ENCODE measurements at places on chromosomes 1 and 21.

GRCh38 chr1:244964112-244964971 is 100.0 kb upstream of the HNRNPU start:
- DNase-seq: no peak

DNA sequence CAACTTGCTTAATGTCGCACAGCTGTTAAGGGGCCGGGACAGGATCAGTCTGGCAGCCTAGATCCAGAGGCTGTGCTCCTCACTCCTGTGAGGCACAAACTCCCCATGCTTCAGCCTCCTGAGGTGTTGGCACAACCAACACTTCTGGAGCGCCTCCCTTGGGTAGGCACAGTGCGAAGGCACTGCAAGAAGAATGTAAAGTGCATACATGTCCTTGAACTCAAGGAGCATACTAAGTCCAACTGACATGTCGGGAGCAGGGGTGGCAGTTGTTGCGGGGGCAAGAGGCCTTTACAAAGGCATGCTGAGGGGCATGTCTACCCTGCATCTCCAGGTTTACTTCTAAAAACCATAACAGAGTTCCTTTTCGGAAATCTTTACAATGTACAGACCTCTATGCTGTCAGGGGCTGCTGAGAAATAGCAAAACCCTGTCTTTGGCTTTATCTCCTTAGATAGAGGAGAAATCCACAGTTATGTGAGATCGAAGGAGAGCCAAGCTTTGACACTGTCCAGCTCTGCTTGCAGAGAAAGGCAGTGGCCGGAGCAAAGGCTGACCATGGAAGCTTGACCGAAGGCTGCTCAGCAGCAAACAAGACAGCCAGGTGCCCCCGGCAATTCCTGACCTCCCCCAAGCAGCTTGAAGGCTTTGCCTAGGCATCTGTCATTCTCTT is 93.9 kb downstream of the CDC7 start:
- no peak for DNase-seq

GRCh38 chr1:94332952-94333351 is 85.2 kb upstream of the ABCD3 start:
- no peak for DNase-seq

DNA sequence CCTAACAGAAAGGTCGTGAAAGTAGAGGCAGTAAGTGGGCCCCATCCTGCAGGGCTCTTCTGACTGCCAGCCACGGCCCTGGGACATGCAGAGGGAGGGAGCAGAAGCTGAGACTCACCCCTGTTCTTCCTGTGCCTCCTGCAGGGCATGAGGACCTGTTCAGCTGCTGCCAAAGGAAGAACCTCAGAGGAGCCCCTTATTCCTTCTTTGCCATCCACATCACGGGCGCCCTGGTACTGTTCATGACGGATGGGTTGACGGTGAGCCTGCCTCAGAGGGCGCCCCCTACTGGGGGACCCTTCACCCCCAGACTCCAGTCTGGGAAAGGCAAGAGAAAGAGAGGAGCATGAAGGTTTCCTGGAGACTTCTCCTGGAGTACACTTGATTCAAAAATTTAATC is 47.1 kb downstream of the ELK4 start:
- DNase-seq: no peak

DNA sequence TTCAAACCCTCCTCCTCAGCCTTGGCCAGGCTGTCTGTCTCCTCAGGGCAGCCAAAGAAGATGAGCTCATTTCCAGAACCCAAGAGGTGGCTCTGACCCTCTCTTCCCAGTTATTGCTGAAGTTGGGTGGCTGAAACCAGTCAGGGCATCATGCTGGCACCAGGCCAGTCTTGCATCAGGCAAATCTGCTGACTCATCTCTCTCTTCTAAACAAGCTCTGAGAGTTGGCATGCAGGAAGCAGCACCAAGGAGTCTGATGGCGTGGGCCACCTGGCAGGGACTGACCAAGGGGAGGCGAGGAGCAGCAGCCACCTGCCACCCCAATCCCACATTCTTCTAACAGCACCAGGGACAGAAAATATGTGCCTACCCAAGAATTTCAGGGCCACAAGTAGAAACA is 104.8 kb upstream of the ATP1A1 start:
- DNase-seq: no peak

DNA sequence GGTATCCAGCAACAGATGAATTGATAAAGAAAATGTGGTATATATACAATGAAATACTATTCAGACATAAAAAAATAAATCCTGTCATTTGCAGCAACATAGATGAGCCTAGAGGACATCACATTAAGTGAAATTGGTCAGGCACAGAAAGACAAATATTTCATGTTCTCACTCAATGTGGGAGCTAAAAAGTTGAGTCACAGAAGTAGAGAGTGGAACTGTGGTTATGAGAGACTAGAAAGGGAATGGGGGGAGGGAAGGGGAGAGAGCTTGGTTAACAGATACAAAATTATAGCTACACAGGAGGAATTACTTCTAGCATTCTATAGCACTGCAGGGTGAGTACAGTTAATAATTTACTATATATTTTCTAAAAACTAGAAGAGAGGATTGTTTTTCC is 37.1 kb upstream of the SERPINC1 start:
- DNase-seq: no peak

DNA sequence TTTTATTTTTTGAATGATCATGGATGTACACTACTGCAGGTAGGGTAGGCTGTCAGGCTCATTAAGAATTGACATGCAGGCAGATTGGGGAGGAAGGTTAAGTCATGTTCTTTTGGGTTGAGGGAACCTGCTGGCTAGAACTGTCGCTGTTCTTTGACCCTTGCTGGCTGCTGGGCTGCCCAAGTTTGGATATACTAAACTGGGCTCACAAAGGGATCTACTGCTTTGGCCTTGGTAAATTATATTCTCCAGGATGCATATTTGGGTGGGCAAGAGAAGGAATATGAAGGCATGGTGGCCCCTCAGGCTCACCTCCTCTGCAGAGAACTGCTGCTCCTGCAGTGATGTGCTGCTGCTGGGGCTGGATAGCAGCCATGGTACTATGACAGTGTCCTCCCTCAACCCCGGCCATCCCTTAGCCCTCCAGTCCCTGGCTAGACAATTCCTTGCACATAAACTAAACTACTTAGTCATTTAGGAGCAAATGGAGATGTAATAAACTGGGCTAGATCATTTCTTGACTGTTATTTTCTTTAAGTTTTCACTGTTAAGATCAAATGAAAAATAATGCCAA is 6.1 kb downstream of the ATP1A1 start:
- DNase-seq: no peak

- DNase-seq: peak; percentile 75
Measured at GRCh38 chr1:63593303-63593885, at the start of gene PGM1. Gene PGM1 (plus strand): TSS chr1:63593411. CDS start chr1:63593489, 78 bp downstream.

DNA sequence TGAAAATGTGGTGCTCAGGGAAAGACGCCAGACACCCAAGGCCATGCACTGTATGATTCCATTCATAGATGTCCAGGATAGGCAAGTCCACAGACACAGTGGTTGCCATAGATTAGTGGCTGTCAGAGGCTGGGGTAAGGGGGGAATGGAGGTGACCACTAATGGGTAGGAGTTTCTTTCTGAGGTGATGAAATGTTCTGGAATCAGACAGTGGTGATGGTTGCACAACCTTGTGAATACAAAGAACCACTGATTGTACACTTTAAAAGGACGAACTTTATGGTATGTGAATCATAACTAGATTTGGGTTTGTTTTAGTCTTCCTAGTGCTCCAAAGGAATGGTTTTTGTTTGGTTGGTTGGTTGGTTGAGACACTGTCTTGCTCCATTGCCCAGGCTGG is 51.7 kb downstream of the PRAMEF20 start:
- no peak for DNase-seq

GRCh38 chr1:9251501-9251900 is 16.9 kb downstream of the H6PD start:
- DNase-seq: no peak

DNA sequence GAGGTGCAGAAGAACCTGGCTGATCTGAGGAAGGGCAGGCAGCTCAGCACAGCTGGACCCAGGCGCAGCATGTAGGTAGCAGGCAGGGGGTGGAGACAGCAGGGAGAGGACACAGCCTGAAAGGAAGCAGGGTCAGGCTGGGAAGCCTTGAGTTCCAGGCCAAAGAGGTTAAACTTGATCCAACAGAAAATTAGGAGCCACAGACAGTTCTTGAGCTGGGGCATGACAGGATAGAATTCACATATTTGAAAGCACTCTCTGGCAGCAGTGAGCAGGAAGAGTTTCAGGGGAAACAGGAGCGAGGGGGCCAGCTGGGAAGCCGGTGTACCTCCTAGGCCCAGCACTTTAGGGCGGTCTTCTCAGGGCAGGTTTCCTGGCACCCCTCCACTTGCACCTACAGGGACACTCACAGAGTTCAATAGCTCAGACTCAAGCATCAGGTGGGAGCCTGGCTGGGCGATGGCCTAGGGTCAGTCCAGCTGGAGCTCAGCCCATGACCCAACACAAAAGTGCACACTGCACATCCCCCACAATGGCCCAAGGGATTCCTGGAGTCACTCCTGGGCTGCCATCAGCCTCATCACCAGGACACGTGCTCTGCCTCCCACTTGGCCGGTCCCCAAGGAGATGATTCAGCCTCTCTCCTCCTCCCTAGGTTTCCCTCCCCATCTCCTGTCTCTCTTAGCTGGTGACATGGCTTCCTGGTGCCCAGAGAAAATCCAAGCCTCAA is 22.7 kb downstream of the MATN1 start:
- DNase-seq: no peak

GRCh38 chr1:77143529-77144121 is 75.6 kb downstream of the PIGK start:
- DNase-seq: no peak

- DNase-seq: no peak
Measured at GRCh38 chr1:240693036-240693435, 81.1 kb upstream of the GREM2 start.

DNA sequence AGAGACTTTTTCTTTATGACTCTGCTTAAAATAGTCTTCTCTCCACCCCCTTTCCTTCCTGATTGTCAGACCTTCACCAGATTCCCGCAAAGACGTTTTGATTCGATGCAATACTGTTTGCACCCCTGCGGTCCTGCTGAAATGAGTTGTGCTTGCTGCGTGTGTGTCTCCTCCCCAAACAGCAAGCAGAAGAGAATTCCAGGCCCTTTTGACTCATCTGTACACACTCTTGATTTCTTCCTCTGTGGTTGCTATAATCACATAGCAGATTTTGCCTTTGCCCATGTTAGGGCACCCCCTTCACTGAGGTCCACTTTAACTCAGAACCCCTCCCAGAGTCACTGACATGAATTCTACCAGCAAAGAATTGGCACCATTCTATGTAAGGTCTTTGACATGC is 136.5 kb downstream of the ZZZ3 start:
- DNase-seq: no peak

GRCh38 chr21:35825370-35826353 is 234.7 kb downstream of the SETD4 start:
- no peak for DNase-seq

GRCh38 chr1:99304725-99305282 is 40.5 kb downstream of the PLPPR4 start:
- no peak for DNase-seq

- no peak for DNase-seq
Measured at GRCh38 chr1:84286071-84286470, 15.4 kb upstream of the SAMD13 start.

GRCh38 chr1:18482721-18483425 is 2.1 kb downstream of the KLHDC7A start:
- no peak for DNase-seq

GRCh38 chr1:169339773-169340172 is 27.8 kb downstream of the NME7 start:
- DNase-seq: no peak

- no peak for DNase-seq
Measured at GRCh38 chr1:90798344-90798743, 81.2 kb upstream of the BARHL2 start.

DNA sequence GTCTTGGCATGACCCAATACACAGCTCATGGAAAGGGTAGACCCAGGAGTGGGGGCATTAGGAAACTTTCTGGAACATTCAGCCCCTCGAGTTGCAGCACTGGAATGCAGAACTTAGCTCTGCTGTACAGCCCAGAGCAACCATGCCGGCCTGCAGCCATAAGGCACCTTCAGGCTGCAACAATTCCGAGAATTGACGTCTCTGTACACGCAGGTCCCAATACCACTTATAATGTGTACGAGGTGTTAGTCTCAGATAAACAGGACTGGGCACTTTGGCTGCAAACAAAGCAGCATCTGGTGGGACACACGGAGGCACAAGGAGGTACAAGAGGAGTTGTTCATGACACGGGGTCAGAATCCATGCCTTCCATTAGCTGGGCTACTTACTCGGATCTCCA is 7.9 kb downstream of the CBR1 start:
- DNase-seq: no peak

DNA sequence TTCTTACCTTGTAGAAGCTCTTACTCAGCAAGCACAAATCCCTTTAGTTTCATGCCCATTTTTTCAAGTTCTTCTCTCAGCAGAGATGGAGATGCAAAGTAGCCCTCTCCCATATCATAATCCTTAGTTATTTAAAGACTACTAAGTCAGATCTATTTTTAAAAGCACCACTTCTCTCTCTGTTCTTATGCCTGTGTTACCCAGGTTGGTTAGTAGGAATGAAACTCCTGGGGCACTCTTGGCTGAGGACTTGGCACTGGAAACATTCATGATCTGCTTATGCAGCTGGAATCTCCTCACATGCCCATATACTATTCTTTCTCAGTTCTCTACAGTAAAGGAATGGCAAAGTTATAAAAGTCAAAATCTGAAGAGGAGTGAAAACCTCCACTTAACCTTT is 51.9 kb upstream of the PPP2R5A start:
- DNase-seq: no peak

DNA sequence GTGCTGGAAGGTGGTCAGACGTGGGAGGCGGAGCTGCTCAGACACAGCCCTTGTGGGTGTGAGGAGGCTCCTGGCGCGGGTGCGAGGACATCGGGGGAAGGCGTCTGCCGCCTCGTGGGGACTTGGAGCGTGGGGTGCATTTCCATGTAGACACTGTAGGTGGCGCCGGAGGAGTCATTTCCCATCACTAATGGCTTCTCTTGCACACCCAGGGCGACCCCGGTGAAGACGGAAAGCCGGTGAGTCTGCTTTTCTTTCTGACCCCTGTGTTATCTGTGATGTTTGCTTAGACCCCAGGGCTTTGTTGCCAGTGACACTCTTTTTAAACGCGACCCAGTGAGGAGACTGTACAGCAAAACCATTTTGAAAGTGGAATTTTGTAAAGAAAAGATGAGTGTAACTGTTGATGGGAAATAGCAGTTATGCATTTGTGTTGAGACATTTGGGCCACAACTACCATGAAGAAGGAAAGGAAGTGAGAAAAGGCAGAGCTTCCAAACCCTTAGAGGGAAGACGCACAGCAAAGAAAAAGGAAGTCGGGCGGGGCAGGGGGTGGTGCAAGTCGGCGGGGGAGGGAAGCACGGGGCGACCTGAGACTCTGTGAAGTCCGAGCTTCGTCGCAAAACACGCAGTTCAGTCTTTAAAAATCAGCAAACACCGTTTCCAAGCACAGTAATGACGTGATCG is 64.0 kb downstream of the SLC19A1 start:
- DNase-seq: peak; percentile 55

- no peak for DNase-seq
Measured at GRCh38 chr1:6282577-6283270, 21.8 kb upstream of the GPR153 start.

- DNase-seq: no peak
Measured at GRCh38 chr21:41032541-41032940, 135.4 kb upstream of the BACE2 start.

- DNase-seq: peak; percentile 39
Measured at GRCh38 chr1:172976222-172977041, 74.3 kb downstream of the TNFSF18 start.

- no peak for DNase-seq
Measured at GRCh38 chr1:205526431-205526830, 22.0 kb downstream of the CDK18 start.
